ENCODE measurements at places on chromosomes 3 and 15.
A peak's percentile ranks its signal among the peaks of the same experiment; 100 is the strongest.

DNA sequence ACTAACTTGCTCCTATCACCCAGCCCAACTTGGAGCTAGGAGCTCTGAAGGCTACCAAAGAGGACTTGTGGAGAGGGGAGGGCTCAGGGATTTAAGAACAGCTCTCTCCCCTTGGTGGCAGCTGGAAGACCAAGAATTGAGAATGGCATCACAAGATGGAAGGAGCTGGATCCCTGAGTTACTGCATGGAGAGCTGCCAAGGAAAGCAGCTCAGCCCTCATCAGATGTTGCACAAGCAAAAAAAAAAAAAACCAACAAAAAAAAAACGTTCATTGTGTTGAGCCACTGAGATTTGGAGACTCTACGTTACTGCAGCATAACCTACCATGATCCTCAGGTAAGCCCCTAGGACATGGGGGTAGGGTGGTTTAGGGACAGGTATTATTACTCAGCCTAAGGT lies 41.0 kb downstream of the ITGB5 start:
- no peaks in the 10 kb centered on the region for H3K27me3 ChIP-seq
- H3K4me1 ChIP-seq, result no peaks in the 10 kb centered on the region
- H3K36me3 ChIP-seq, result no peaks in the 10 kb centered on the region
- H3K27ac ChIP-seq, result peak overlapping the region; percentile 91

GRCh38 chr3:88589138-88589537 lies 439.4 kb downstream of the C3orf38 start:
- H3K27me3 ChIP-seq, result no peaks in the 10 kb centered on the region
- no peaks in the 10 kb centered on the region for H3K4me1 ChIP-seq
- H3K4me3 ChIP-seq, result no peak overlapping the region
- H3K36me3 ChIP-seq, result no peaks in the 10 kb centered on the region
- no peak overlapping the region for H3K27ac ChIP-seq

GRCh38 chr15:74415966-74416916 lies 17.5 kb downstream of the SEMA7A start:
- H3K36me3 ChIP-seq, result no peaks in the 10 kb centered on the region
- H3K4me1 ChIP-seq, result peaks cover 8% of the 10 kb centered on the region
- no peaks in the 10 kb centered on the region for H3K27me3 ChIP-seq
- H3K27ac ChIP-seq, result peak overlapping the region; percentile 38

GRCh38 chr3:66403323-66403990 lies 97.4 kb downstream of the LRIG1 start:
- H3K36me3 ChIP-seq, result no peaks in the 10 kb centered on the region
- H3K27ac ChIP-seq, result peak overlapping the region; percentile 2
- H3K4me3 ChIP-seq, result no peak overlapping the region
- H3K4me1 ChIP-seq, result peaks cover 8% of the 10 kb centered on the region

- H3K36me3 ChIP-seq, result no peaks in the 10 kb centered on the region
- no peak for DNase-seq
- no peak overlapping the region for H3K4me3 ChIP-seq
Observed at GRCh38 chr3:111481551-111481950, 60.4 kb upstream of the CD96 start.

GRCh38 chr3:141231952-141232823 lies 563 bp downstream of the PXYLP1 start:
- DNase-seq, result peak; percentile 24
- H3K27me3 ChIP-seq, result no peaks in the 10 kb centered on the region
- peak overlapping the region; percentile 91 for H3K27ac ChIP-seq
- H3K36me3 ChIP-seq, result no peaks in the 10 kb centered on the region
- no peaks in the 10 kb centered on the region for H3K4me1 ChIP-seq

DNA sequence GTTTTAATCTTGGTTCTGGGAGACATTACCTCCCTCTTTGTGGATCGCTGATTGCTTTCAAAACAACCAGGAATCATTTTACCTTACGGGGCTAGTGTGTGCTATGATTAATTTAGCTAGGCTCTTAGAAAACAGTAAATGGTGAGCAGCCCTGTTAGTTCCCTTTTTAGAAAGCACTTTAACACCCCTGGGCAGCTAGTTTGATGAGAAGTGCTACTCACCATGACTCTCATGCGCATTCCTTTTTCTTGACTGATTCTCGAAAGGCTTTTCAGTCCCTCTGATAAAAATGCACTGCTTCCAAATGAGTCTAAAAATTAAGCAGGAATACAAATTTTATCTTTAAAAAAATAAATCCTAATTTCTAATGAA lies 75.3 kb upstream of the LEKR1 start:
- no peaks in the 10 kb centered on the region for H3K36me3 ChIP-seq
- H3K27me3 ChIP-seq, result no peaks in the 10 kb centered on the region
- no peaks in the 10 kb centered on the region for H3K4me1 ChIP-seq
- H3K27ac ChIP-seq, result no peak overlapping the region
- no peak overlapping the region for H3K4me3 ChIP-seq

- no peaks in the 10 kb centered on the region for H3K4me1 ChIP-seq
- H3K27ac ChIP-seq, result no peak overlapping the region
- no peak for DNase-seq
- no peaks in the 10 kb centered on the region for H3K36me3 ChIP-seq
- no peak overlapping the region for H3K4me3 ChIP-seq
Observed at GRCh38 chr15:79222808-79223207, 59.7 kb upstream of the ANKRD34C start.

DNA sequence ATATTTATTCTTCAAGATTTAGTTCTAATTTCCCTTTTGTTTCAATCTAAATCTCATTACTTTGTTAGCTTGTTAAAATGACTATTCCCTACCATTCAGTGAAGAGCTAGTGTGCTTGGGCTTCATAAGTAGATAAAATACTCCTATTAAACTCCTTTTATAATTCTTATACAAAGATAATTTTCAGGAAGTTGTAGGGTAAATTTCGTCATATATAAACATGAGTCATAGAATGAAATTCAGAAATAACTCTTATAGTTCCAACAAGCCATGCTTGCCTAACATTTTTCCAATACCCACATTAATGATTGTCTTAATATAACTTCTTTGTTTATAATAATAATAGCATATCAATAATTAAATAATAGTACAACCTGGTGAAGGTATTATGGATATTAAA lies 407.3 kb downstream of the NAALADL2 start:
- no peak for DNase-seq
- no peaks in the 10 kb centered on the region for H3K36me3 ChIP-seq
- H3K27me3 ChIP-seq, result no peaks in the 10 kb centered on the region
- H3K27ac ChIP-seq, result no peak overlapping the region

GRCh38 chr3:114587986-114588385 lies 294.2 kb downstream of the TIGIT start:
- no peak for DNase-seq
- no peak overlapping the region for H3K27ac ChIP-seq
- no peaks in the 10 kb centered on the region for H3K27me3 ChIP-seq
- H3K4me3 ChIP-seq, result no peak overlapping the region
- no peaks in the 10 kb centered on the region for H3K4me1 ChIP-seq

- no peak for DNase-seq
- H3K27me3 ChIP-seq, result no peaks in the 10 kb centered on the region
- H3K36me3 ChIP-seq, result no peaks in the 10 kb centered on the region
- H3K27ac ChIP-seq, result no peak overlapping the region
- no peak overlapping the region for H3K4me3 ChIP-seq
- H3K4me1 ChIP-seq, result no peaks in the 10 kb centered on the region
Observed at GRCh38 chr3:104564045-104564643, 802.6 kb upstream of the ALCAM start.

DNA sequence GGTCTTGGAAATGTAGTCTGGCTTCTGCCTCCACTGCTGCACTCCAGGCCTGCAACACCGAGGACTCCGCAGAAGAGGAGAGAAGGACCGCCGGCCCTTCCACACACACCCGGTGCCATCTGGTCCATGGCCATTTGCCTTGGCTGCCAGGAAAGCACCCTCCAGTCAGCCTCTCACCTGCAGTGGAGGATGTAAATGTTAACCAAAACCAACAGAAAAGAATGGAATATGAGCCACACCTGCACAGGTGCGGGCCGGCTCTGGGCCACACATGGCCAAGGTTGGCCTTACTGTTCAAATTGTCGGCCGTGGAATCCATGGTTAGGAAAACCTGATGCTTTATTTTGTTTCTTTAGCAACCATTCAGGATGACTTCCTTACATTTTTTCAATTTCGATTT lies 178.3 kb upstream of the C2CD4B start:
- H3K27me3 ChIP-seq, result no peaks in the 10 kb centered on the region
- H3K36me3 ChIP-seq, result no peaks in the 10 kb centered on the region
- H3K4me3 ChIP-seq, result no peak overlapping the region
- DNase-seq, result no peak

GRCh38 chr3:47409688-47410416 lies 29.0 kb downstream of the PTPN23 start:
- no peak overlapping the region for H3K27ac ChIP-seq
- peaks cover 18% of the 10 kb centered on the region for H3K36me3 ChIP-seq
- no peaks in the 10 kb centered on the region for H3K4me1 ChIP-seq
- H3K27me3 ChIP-seq, result no peaks in the 10 kb centered on the region
- DNase-seq, result no peak

- no peaks in the 10 kb centered on the region for H3K4me1 ChIP-seq
- no peaks in the 10 kb centered on the region for H3K27me3 ChIP-seq
- no peak overlapping the region for H3K4me3 ChIP-seq
- no peaks in the 10 kb centered on the region for H3K36me3 ChIP-seq
- H3K27ac ChIP-seq, result no peak overlapping the region
- no peak for DNase-seq
Observed at GRCh38 chr15:31660816-31661215, 334.2 kb downstream of the KLF13 start.

GRCh38 chr3:127671523-127672428 lies 976 bp upstream of the ABTB1 start:
- peaks cover 3% of the 10 kb centered on the region for H3K4me1 ChIP-seq
- peak overlapping the region; percentile 99 for H3K4me3 ChIP-seq
- H3K27me3 ChIP-seq, result no peaks in the 10 kb centered on the region
- H3K27ac ChIP-seq, result peak overlapping the region; percentile 85
- peaks cover 6% of the 10 kb centered on the region for H3K36me3 ChIP-seq
- DNase-seq, result peak; percentile 51

DNA sequence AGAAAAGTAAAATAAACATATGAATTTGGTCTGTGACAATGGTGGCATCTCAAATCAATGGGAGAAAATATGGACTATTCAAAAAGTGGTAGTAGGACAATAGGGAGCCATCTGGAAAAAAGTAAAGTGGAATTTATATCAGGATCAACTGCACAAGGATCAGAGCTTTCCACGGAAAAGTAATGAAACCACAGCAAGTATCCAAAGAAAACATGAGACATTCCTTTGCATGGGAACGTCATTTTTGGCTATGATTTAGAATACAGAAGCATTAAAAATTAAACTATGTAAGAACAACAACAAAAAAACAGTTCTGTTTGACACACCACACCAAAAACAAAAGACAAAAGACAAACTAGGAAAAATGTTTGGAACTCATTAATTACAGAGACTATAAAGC lies 18.7 kb downstream of the CRBN start:
- H3K27me3 ChIP-seq, result no peaks in the 10 kb centered on the region
- no peak for DNase-seq
- no peak overlapping the region for H3K27ac ChIP-seq
- H3K4me1 ChIP-seq, result no peaks in the 10 kb centered on the region
- H3K4me3 ChIP-seq, result no peak overlapping the region

GRCh38 chr3:182258538-182259177 lies 534.6 kb upstream of the ATP11B start:
- H3K27ac ChIP-seq, result no peak overlapping the region
- no peak overlapping the region for H3K4me3 ChIP-seq
- no peak for DNase-seq
- H3K36me3 ChIP-seq, result no peaks in the 10 kb centered on the region
- H3K4me1 ChIP-seq, result no peaks in the 10 kb centered on the region

- no peak for DNase-seq
- H3K4me1 ChIP-seq, result no peaks in the 10 kb centered on the region
- H3K4me3 ChIP-seq, result no peak overlapping the region
- H3K27me3 ChIP-seq, result no peaks in the 10 kb centered on the region
Observed at GRCh38 chr3:128133273-128133883, 9.8 kb upstream of the RUVBL1 start.

- H3K27ac ChIP-seq, result no peak overlapping the region
- no peaks in the 10 kb centered on the region for H3K36me3 ChIP-seq
- H3K27me3 ChIP-seq, result no peaks in the 10 kb centered on the region
Observed at GRCh38 chr3:161395115-161396012, 24.0 kb upstream of the SPTSSB start.

DNA sequence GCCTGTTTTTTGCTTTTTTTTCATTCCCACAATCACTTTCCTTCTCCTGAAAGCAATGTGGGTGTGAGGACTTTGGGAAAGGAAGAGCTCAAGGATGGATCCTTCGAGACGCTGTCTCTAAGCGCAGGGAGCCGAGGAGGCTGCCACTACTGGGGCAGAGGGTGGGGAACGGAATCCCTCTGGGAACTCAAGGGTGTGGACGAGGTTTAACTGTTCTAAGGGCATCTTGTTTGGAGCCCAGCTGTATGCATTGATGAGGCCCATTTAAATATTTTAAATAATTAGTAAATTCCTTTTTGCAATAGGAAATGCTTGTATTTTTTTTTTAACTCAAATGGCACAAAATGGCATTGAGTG lies 124.4 kb upstream of the MEF2A start:
- no peaks in the 10 kb centered on the region for H3K36me3 ChIP-seq
- H3K4me3 ChIP-seq, result no peak overlapping the region
- H3K27me3 ChIP-seq, result no peaks in the 10 kb centered on the region
- H3K27ac ChIP-seq, result no peak overlapping the region
- DNase-seq, result no peak
- H3K4me1 ChIP-seq, result peaks cover 5% of the 10 kb centered on the region

- H3K27ac ChIP-seq, result no peak overlapping the region
- no peaks in the 10 kb centered on the region for H3K27me3 ChIP-seq
- no peaks in the 10 kb centered on the region for H3K36me3 ChIP-seq
- no peak for DNase-seq
- H3K4me3 ChIP-seq, result no peak overlapping the region
Observed at GRCh38 chr3:54034971-54035370, 87.4 kb upstream of the CACNA2D3 start.

DNA sequence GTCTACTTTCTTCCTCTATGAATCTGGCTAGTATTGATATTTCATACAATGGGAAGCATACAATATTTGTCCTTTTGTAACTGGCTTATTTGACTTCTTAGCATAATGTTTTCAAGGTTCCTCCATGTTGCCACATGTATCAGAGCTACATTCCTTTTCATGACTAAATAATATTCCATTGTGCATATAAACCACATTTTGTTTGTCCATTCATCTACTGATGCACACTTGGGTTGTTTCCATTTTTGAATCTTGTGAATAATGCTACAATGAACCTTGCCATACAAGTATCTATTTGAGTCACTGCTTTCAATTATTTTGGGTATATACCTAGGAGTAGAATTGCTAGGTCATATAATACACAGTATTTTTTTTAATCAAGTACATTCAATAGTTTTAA lies 38.0 kb downstream of the OSBPL10 start:
- no peaks in the 10 kb centered on the region for H3K27me3 ChIP-seq
- no peak for DNase-seq
- H3K4me3 ChIP-seq, result no peak overlapping the region
- H3K27ac ChIP-seq, result no peak overlapping the region

GRCh38 chr3:126395846-126396513 lies 1.3 kb downstream of the CFAP100 start:
- H3K36me3 ChIP-seq, result no peaks in the 10 kb centered on the region
- H3K4me1 ChIP-seq, result no peaks in the 10 kb centered on the region
- H3K4me3 ChIP-seq, result no peak overlapping the region
- no peak for DNase-seq

- no peak overlapping the region for H3K27ac ChIP-seq
- DNase-seq, result no peak
- no peak overlapping the region for H3K4me3 ChIP-seq
- H3K36me3 ChIP-seq, result no peaks in the 10 kb centered on the region
Observed at GRCh38 chr3:30667280-30667651, 60.9 kb downstream of the TGFBR2 start.

GRCh38 chr15:33126559-33127290 lies 67.8 kb downstream of the FMN1 start:
- peak overlapping the region; percentile 39 for H3K27ac ChIP-seq
- no peaks in the 10 kb centered on the region for H3K27me3 ChIP-seq
- H3K4me3 ChIP-seq, result no peak overlapping the region
- no peaks in the 10 kb centered on the region for H3K36me3 ChIP-seq

- no peaks in the 10 kb centered on the region for H3K4me1 ChIP-seq
- DNase-seq, result no peak
- H3K36me3 ChIP-seq, result no peaks in the 10 kb centered on the region
- H3K27me3 ChIP-seq, result no peaks in the 10 kb centered on the region
Observed at GRCh38 chr15:83766339-83766738, 112.4 kb downstream of the ADAMTSL3 start.
